ENCODE measurements at places on chromosomes 6 and 20. TPM values are rescaled to one million over a fixed set of nuclear protein-coding genes. Genes with fewer than 3 reads are reported as not detected.

Gene PSMB9
- total RNA-seq = 9.1 TPM

Gene CST5
- not detected for total RNA-seq

Gene SLC22A2
- total RNA-seq = not detected

Gene VGLL2
- total RNA-seq = not detected

Gene POPDC3
- not detected for total RNA-seq

Gene SHLD1
- total RNA-seq = 4.0 TPM

Gene COL19A1
- not detected for total RNA-seq

Gene TCFL5
- total RNA-seq = 19.1 TPM

GRCh38 chr6:44508646-44509045 lies 121.1 kb downstream of the CDC5L start:
- no peak for DNase-seq
- no peak overlapping the region for H3K27ac ChIP-seq
- H3K36me3 ChIP-seq = no peaks in the 10 kb centered on the region
- H3K4me1 ChIP-seq = peaks cover 33% of the 10 kb centered on the region
- H3K4me3 ChIP-seq = no peak overlapping the region

DNA sequence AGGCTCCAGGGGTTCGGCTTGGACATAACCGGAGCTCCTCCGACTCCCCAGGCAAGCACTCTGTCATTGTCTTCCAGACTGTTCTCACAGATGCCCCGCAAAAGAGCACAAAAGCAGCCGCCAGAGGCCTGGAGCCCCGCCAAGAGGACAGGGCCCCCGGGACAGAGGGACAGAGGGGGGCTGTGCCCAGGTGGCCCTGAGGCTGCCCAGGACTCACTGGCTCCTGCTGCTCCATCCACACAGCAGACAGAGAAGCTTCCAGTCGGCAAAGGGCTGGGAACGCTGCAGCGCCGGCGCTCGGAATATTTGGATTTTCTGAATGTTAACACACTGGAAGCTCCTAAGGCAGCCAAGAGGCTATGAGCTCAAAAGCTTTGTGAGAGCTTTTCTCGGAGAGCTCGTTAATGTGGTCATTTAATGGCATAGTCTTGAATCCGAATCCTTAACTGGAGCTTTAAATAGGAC lies 68.0 kb upstream of the QKI start:
- no peaks in the 10 kb centered on the region for H3K4me1 ChIP-seq
- DNase-seq = no peak
- no peak overlapping the region for H3K4me3 ChIP-seq
- H3K27me3 ChIP-seq = no peaks in the 10 kb centered on the region

- no peaks in the 10 kb centered on the region for H3K27me3 ChIP-seq
- DNase-seq = no peak
- H3K27ac ChIP-seq = no peak overlapping the region
- H3K36me3 ChIP-seq = peaks cover 8% of the 10 kb centered on the region
These were observed 6.3 kb downstream of the HMGN4 start for GRCh38 chr6:26544473-26544872.

- H3K4me1 ChIP-seq = peaks cover 9% of the 10 kb centered on the region
- no peaks in the 10 kb centered on the region for H3K27me3 ChIP-seq
- no peak overlapping the region for H3K4me3 ChIP-seq
- no peaks in the 10 kb centered on the region for H3K36me3 ChIP-seq
- no peak for DNase-seq
- no peak overlapping the region for H3K27ac ChIP-seq
These were observed 205.9 kb upstream of the TAB2 start for GRCh38 chr6:149111556-149112115.

- H3K4me3 ChIP-seq = no peak overlapping the region
- H3K27ac ChIP-seq = no peak overlapping the region
- H3K4me1 ChIP-seq = no peaks in the 10 kb centered on the region
- H3K36me3 ChIP-seq = no peaks in the 10 kb centered on the region
These were observed 651.5 kb downstream of the EYS start for GRCh38 chr6:65055545-65055944.

- H3K4me1 ChIP-seq = no peaks in the 10 kb centered on the region
- H3K27ac ChIP-seq = no peak overlapping the region
- no peaks in the 10 kb centered on the region for H3K36me3 ChIP-seq
- no peaks in the 10 kb centered on the region for H3K27me3 ChIP-seq
These were observed 735.1 kb upstream of the MARCKS start for GRCh38 chr6:113122060-113122459.

- no peak overlapping the region for H3K4me3 ChIP-seq
- H3K27me3 ChIP-seq = no peaks in the 10 kb centered on the region
- no peaks in the 10 kb centered on the region for H3K4me1 ChIP-seq
These were observed 241.0 kb downstream of the MYLK4 start for GRCh38 chr6:2509711-2510110.

DNA sequence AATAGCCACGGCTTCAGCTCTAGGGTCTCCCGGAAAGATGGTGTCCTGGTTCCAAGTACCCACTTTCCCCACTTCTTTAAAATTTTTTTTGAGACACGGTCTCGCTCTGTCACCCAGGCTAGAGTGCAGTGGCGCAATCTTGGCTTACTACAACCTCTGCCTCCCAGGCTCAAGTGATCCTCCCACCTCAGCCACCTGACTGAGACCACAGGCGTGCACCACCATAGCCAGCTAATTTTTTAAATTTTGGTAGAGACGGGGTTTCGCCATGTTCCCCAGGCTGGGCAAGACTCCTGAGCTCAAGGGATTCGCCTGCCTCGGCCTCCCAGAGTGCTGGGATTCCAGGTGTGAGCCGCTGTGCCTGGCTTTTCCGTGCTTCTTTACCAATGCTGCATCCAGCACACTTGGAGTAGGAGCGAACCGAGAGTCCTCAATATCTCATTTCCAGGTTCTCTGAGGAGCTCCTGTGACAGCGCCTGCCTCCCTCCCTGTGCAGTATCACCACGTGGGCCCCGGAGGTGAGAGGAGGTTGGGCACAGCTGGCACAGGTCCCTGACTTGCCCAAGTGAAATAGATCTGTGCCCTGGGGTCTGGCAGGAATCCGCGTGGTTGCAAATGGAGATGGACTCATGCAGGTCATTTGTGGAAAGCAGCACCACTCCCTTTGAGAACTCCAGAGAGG lies 37.3 kb downstream of the EZR start:
- no peak overlapping the region for H3K4me3 ChIP-seq
- no peaks in the 10 kb centered on the region for H3K27me3 ChIP-seq

DNA sequence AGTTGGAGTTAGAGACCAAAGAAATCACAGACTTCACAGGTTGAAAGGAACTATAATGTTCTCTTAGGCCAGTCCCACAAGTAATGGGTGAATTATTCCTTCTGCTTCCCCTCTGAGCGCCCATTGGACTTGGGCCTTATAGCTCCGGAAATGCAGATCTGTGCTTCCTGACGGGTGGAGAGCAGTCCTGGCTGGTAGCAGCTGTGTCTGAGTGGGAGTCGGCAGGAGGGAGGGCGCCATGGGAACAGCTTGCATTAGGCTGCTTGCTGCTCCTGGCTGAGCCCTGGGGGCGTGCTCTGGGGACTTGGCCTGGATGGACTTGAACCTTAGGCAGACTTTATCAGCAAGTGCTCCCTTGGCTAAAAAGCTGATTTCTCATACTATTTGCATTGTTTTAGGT lies 18.4 kb upstream of the NUP153 start:
- no peak overlapping the region for H3K27ac ChIP-seq
- no peak overlapping the region for H3K4me3 ChIP-seq
- no peaks in the 10 kb centered on the region for H3K36me3 ChIP-seq
- H3K27me3 ChIP-seq = no peaks in the 10 kb centered on the region
- no peak for DNase-seq

GRCh38 chr20:46978951-46979491 lies 84.4 kb downstream of the EYA2 start:
- H3K27ac ChIP-seq = no peak overlapping the region
- no peak for DNase-seq
- H3K4me1 ChIP-seq = peaks cover 27% of the 10 kb centered on the region

- no peak for DNase-seq
- peaks cover 66% of the 10 kb centered on the region for H3K36me3 ChIP-seq
- H3K27me3 ChIP-seq = no peaks in the 10 kb centered on the region
These were observed 9.7 kb downstream of the RNF114 start for GRCh38 chr20:49945701-49946477.

GRCh38 chr20:41357424-41358163 lies 9.0 kb downstream of the EMILIN3 start:
- H3K27me3 ChIP-seq = no peaks in the 10 kb centered on the region
- peaks cover 8% of the 10 kb centered on the region for H3K36me3 ChIP-seq
- H3K4me1 ChIP-seq = no peaks in the 10 kb centered on the region
- H3K4me3 ChIP-seq = no peak overlapping the region
- H3K27ac ChIP-seq = no peak overlapping the region

DNA sequence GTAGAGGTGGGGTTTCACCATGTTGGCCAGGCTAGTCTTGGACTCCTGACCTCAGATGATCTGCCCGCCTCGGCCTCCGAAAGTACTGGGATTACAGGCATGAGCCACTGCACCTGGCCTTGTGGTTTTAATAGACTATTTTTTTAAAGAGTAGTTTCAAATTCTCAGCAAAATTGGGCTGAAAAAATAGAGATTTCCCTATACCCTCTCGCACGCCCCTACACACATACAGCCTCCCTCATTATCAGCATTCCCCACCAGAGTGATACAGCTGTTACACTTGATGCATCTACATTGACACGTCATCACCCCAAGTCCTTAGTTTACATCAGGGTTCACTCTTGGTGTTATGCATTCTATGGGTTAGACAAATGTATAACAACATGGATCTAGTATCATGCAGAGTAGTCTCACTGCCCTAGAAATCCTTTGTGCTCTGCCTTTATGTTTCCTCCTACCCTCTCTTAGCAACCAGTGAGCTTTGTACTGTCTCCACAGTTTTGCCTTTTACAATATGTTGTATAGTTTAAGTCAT lies 103.6 kb downstream of the CDYL start:
- H3K4me1 ChIP-seq = no peaks in the 10 kb centered on the region
- no peaks in the 10 kb centered on the region for H3K36me3 ChIP-seq
- H3K4me3 ChIP-seq = no peak overlapping the region
- no peak overlapping the region for H3K27ac ChIP-seq

DNA sequence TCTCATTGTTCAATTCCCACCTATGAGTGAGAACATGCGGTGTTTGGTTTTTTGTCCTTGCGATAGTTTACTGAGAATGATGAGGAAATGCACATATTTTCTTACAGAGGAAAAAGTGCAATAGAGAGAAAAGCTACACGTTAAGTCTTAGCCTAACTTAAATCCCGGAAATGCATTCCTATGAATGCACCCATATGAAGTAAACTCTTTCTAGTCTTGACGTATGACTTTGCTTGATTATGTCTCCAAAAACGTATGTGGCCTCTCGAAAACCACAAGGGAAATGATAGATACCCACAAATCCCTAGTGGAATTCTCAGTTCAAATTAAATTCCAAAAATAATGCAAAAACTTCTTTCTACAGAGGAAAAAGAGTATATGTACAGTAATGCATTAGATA lies 90.7 kb upstream of the SASH1 start:
- H3K4me3 ChIP-seq = no peak overlapping the region
- DNase-seq = no peak
- no peaks in the 10 kb centered on the region for H3K27me3 ChIP-seq
- H3K27ac ChIP-seq = no peak overlapping the region
- H3K36me3 ChIP-seq = no peaks in the 10 kb centered on the region

DNA sequence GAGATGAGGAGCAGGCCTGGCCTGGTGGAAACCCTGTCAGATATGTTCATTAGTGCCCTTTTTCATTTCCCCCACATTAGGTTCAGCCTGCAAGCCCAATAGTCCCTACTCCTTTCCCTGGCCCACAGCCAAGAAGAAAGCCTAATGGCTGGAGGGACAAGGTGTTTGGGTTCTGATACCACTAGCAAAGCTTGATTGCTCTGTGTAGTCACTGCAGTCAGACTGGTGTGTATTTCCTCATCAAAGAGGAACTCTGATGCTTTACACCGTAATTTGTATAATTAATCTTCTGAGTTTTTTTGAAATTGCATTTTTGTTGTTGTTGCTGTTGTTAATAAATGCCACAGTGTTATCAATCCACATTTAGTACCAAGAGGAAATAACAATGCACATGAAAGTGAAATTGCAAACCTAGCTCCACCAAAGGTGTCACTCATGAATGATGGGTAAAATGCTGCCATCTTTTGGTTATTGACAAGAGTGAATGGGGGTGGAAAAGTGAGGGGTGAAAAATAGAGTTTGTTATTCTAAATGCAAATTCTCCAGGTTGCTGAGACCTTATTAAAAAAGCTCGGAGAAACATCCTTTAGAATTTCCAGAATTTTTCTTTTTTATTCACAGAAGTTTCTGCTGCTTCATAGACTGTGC lies 320.2 kb upstream of the POU3F2 start:
- no peaks in the 10 kb centered on the region for H3K4me1 ChIP-seq
- H3K27me3 ChIP-seq = no peaks in the 10 kb centered on the region
- H3K27ac ChIP-seq = no peak overlapping the region
- H3K4me3 ChIP-seq = no peak overlapping the region
- no peak for DNase-seq

- DNase-seq = no peak
- H3K4me3 ChIP-seq = no peak overlapping the region
- peaks cover 10% of the 10 kb centered on the region for H3K36me3 ChIP-seq
- no peaks in the 10 kb centered on the region for H3K27me3 ChIP-seq
- no peak overlapping the region for H3K27ac ChIP-seq
These were observed 111.5 kb downstream of the TMEM242 start for GRCh38 chr6:157211603-157212455.

DNA sequence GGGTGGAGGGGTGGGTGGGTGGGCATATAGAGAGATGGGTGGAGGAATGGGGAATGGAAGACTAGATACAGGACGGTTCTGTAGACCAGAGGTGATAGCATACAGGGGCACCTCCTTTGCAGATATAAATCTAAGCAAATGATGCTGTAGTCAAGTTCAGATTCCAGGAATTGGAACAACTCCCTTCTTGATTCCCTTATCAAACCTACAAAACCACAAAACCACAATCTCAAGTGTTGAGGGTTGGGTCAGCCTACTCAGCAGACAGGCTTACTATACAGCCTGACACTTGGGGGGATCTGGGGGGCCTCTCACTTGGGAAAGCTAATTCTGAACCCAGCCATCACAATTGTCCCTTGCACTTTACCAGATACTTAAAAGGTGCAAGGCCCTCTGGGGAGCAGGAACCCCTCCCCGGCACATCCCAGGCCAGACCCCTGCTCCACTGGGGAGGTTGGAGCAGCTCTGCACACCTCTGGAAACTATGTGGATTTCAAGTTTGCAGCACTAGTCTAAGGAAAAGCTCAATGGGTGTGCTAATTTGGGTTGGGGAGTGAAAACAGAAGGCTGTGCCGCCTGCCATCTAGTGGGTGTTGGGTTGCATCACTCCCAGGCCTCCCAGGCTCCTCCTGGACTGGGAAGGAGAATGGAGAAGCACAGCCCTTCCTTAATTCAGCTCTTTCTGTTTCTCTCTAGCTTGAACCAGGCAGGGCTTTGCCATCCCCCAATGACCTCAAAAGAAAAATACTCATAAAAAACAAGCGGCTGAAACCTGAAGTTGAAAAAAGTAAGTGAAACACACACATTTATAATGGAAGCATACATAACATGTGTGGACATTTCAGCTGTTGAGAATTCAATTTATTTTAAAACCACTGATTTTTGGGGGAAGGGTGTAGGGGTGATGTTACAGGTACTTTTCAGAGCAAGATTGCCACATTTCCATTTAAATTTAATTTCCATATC lies 121.2 kb upstream of the LAMP5 start:
- no peaks in the 10 kb centered on the region for H3K36me3 ChIP-seq
- H3K27ac ChIP-seq = no peak overlapping the region
- H3K4me3 ChIP-seq = no peak overlapping the region
- H3K4me1 ChIP-seq = peaks cover 43% of the 10 kb centered on the region
- no peaks in the 10 kb centered on the region for H3K27me3 ChIP-seq

Measured in thyroid gland (tissue), 4 donors.